ENCODE measurements at places on chromosomes 1 and 21.

DNA sequence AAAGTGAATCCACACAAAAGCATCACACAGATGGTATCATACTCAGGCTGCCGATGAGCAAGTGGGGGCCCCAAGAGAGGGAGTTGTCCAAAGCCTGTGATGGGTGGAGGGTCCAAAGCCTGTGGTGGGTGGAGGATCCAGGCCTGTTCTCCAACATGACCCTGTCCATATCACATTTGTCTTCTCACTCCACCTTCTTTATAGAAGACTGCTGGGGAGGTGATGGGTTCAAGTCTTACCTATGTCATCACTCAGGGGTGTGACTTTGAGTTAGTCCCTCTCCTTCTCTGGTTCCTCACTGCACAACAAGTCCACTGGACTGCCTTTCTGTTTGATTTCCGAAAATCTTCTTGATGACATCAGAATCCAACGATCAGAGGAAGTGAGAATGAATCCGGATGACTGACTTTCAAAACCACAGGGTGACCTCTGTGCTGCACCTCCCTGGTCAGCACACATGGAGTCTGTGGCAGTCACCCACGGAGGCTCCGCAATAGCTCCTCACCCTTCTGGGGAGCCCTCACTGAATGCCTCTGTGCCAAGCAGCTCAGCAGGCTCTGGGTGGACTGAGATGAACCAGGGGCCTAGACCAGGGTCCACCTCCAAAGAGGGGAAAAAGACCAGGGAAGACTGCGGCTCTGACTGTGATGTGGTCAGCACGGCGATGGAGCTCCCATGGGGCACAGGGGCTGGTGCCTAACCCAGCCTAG is 166.8 kb downstream of the HIVEP3 start:
- DNase-seq, result no peak

DNA sequence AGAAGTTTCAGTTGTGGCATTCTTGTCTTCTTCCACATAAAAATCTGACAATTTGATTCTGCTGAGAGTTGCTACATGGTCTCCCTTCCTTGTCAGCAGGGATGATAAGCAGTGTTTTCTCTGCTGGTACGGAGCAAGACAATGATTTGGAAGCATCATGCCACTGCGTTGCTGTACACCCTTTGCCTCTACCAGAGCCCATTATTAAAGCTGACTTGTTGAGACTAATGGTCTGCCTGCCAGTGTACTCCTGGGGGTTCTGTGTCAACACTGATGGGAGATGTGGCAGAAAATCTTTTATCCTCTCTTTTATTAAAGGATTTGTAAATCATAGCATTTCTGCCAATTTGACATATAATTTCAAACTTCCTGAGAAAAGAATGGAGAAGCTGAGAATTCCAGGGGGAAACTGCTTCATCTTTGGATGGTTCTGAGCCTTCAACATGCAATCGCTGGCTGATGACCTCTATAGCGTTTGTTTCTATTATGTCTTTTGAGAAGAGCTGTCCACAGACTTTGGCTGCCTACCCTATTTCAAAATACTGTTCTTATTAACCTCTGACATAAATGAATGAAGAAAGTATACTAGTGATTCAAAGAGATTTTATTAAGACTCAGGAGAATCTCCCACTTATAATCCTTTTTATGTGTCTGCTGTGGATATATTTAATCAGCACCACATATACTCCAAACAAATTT is 47.9 kb upstream of the DYNLT5 start:
- no peak for DNase-seq

- no peak for DNase-seq
Observed at GRCh38 chr1:151918819-151919610, 9.7 kb upstream of the THEM4 start.

- no peak for DNase-seq
Observed at GRCh38 chr21:21283810-21284209, 285.6 kb downstream of the NCAM2 start.

DNA sequence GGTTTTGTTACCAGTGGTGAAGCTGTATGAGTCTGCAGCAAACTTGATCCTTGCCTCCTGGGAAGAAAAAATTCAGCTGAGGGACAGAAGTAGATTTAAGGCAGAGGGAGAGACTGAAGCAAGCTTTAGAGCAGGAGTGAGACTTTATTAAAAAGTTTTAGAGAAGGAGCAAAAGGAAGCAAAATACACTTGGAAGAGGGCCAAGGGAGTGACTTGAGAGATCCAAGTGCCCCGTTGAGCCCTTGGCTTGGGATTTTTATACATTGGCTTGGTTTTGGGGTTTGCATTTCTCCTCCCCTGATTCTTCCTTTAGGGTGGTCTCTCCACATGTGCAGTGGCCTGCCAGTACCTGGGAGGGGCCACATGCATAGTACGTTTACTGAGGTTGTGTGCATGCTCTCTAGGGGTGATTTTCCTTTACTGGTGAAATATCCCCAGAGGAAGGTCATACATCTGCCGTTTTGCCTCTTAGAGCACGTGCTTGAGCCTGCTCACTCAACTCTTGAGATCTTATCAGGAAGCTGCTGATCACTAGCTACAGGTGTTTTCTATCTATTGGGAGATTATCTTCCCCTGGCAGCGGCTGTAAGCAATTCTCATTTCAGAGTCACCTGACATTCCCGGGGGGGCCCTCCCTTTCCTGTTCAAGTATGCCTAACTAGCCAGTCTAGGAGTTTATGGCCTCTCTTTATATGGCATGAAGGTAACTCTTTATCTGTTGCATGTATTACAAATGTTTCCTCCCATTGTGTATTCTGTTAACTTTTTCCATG is 20.3 kb downstream of the FASLG start:
- no peak for DNase-seq

DNA sequence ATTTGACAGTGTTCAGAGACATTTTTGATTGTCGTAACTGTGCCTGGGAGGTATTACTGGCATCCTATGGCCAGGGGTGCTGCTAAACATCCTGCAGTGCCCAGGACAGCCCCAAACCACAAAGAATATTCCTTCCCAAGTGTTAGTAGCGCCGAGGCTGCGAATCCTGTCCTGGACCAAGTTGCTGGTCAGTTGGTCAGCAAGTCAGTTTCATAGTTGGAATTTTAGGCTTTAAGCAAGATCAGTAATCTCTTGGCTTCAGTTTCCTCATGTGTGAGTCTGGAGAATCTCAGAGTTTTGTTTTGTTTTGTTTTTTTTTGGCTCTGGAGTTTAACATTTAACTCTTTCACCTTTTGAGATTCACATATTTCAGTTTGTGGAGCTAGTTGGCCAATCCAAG is 65.0 kb downstream of the MTR start:
- DNase-seq, result no peak

DNA sequence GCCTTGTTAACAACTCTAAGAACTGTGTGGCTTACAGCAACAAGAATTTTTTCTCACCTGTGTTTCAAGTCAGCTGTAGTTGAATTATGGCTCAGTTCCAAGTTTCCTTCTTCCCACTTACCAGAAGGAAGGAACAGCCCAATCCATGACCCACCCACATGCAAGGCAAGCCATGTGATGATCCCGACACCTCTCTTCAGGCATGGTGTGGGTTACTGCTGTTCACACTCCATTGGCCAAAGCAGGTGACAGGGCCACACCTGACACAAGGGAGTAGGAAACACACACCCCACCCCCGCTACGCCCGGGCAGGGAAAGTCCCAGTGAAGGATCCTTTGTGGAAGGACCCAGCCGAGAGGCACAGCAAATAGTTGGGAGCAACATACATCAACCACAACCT is 36.3 kb downstream of the KCNJ15 start:
- DNase-seq, result no peak

DNA sequence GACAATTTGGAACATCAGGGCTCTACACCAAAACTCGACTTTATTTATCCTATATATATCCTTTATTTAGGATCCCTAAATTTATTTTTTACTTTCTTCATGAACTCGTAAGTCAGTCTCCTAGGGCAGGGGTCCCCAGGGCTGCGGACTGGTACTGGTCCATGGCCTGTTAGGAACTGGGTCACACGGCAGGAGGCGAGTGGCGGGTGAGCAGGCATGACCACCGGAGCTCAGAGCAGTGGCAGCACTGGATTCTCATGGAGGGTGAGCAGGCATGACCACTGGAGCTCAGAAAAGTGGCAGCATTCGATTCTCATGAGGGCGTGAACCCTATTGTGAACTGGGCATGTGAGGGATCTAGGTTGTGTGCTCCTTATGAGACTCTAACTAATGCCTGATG is 427.0 kb downstream of the SMYD3 start:
- no peak for DNase-seq

GRCh38 chr1:233725423-233725822 is 111.5 kb downstream of the KCNK1 start:
- DNase-seq, result no peak

DNA sequence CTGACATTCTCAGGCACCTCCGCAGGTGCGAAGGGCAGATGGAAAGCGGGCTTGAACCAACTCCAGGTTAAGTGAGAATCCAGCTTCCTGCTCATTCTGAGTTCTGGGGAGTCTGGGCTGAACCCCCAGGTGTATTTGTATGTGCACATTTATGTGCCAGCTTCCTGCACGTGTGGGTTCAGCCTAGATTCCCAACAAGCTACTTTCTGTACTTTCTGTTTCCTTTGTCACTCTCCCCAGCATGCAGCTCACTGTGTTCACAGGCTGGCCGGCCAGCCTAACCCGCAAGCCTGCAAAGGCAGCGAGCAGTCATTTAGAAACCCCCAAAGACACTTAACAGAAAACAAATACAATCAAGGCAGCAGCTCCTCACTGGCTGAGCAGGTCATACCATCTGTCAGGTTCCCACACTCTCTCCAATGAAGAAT is 1.3 kb upstream of the IL19 start:
- no peak for DNase-seq

DNA sequence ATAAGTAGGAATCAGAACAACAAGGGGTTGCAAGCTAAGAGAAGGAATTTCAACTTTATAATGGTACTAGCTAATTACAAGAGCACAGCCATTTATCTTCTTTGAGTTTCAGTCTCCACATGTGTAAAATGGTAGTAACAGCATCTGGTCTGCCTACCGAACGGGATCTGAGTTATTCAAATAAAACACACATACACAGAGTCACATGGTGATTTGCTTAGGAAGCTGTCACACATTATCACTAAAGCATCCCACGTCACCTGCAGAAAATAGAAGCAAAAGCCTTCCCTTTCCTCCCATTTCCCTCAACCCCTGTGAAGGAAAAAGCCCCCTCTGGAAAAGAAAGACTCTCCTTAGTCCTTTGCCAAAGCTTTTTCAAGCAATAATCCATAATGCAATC is 389.7 kb downstream of the OMA1 start:
- DNase-seq, result no peak

DNA sequence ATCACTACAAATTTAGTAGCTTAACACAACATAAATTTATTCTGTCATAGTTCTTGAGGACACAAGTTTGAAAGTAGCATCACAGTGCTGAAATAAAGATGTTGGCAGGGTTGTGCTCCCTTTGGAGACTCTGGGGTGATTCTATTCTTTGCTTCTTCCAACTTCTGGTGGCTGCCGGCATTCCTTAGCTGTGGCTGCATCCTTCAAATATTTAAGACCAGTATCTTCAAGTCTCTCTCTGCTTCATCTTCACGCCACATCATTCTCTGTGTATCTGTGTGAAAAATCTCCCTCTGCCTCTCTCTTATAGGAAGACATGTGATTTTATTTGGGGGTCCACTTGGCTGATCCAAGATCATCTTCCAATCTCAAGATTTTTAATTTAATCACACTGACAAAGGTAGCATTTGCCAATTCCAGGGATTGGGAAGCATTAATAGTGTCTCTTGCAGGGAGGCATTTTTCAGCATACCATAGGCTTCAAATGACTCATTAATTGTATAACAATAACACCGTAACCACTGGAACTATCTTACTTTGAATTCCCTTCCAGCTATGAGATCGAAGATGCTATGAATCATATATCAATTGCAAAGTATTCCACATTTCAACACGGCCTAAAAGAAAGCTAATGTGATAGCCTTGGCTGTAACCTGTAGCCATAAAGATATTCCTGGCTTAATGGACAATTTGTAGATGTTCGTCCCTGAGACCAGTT is 74.6 kb downstream of the DPT start:
- DNase-seq, result no peak

GRCh38 chr1:58695206-58695605 is 4.7 kb downstream of the MYSM1 start:
- no peak for DNase-seq

DNA sequence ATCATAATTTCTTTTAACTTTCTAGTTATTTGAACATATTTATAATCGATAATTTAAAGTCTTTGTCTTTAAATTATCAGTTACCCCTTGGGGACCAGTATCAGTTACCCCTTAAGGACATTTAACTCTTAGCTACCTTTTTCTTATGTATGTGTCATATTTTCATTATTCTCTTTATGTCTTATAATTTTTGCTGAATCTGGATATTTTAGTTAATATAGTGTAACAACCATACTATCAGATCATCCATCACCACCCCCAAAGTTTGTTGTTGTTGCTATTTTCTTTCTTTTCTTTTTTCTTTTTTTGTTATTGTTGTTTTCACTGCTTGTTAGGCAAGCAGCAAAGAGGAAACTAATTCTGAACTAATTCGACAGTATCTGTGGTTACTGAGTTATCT is 57.0 kb upstream of the TNFSF18 start:
- no peak for DNase-seq

DNA sequence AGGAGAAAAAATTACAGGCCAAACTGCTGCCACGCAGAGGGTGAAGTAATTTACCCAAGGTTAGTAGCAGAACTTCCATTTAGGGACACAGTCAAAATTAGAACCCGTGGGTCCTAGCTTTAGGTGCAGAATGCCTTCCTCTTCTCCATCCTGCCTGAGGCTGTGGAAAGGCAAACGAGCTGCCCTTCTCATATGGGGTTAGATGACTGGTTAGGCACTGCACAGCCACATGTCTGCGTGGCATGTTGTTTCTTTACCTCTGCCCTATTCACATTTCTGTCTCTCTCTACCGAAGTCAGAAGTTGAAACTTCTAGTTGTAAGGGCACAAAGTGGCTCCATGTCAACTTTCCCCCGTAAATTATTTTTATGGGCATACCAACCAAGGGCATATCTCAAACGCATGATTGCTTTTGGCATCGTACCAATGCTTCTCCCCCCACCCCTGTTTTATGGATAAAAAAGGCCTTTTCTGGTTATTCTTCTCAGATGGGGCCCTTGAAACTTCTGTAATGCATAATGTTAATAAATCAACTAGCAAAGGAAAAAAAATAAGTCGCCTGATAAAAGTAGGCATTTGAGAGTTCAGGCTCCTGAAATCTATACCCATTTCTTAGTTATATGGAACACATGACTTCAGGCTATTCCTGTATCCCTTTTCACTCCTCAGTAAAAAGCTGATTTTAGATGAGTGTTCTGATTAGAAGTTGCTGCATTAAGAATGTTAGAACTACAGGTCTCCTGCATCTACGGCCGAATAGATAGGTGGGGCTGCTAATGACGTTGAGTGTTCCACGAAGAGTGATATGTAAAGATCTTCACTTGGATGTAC is 139.6 kb upstream of the NRIP1 start:
- DNase-seq, result no peak

GRCh38 chr1:48164571-48164970 is 57.9 kb upstream of the SLC5A9 start:
- DNase-seq, result no peak

- DNase-seq, result no peak
Observed at GRCh38 chr21:15005391-15005790, 59.4 kb downstream of the NRIP1 start.

DNA sequence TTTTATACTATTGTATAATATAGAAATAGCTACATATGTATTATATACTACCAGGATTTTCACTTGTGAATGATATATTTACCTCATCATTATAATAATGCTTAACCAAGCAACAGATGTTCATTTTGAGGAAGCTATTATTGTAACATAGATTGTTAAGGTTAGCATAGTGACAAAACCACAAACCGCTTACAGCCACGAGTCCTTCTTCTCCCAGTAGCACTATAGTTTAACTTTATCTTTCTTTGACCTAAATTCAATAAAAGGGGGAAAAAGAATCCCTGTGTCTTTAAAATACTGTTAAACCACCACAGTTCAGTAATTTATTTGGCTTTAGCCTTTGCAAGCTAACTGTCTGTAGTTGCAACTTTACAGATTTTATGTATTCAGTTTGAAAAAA is 1039.4 kb upstream of the B3GALT2 start:
- no peak for DNase-seq

All from mesenteric fat pad (tissue), 1 donor.